ENCODE measurements at places on chromosomes 7 and 10.

GRCh38 chr7:82594665-82595064 lies 151.1 kb upstream of the CACNA2D1 start:
- DNase-seq = no peak

- no peak for DNase-seq
Observed at GRCh38 chr7:117489911-117490310, 10.1 kb downstream of the CFTR start.

- no peak for DNase-seq
Observed at GRCh38 chr7:39753823-39754325, 130.5 kb downstream of the RALA start.

DNA sequence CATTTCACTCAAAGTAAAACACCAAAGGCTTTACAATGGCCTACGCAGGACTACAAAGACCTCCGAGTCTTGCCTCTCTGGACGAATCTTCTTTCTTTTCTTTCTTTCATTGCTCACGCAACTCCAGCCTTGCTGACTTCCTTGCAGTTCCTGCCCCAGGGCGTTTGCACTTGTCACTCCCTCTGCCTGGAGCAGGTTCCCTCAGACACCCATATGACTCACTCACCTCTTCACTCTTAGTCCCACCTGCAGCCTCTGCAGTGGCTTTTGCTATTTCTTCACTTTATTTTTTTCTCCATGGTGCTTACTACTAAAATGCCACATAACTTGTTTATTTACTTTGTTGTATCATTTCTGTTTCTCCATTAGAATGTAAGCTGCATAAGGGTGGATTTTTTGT lies 33.1 kb downstream of the GHRHR start:
- DNase-seq = no peak

DNA sequence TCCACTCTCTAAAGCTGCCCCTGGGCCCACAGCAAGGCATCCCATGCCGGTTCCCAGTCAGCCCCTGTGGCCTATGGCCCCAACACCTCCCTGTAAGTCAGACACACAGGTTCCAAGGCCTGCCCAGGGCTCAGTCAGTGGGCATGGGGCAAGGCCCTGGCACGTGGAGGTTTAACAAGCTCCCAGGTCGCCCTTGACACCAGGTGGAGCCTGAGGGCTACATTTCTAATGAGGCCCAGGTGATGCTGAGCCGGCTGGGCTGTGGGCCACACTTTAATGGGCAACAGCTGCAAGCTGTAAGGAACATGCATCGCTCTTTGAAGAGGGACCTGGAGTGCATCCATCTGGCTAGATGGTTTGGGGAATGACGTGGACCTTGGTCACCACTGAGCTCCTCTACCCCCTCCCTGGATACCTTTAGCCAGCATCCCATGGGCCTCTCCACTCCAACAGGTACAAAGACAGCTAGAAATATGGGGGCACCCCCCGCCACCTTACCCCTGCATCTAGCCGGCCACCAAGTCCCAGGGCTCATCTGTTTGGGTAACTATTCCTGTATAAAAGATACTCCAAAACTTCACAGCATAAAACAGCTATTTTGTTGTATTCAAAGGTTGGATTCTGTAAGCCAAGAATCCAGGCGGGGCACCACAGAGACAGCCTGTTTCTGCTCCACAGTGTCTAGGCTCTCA lies 122.5 kb downstream of the OAT start:
- DNase-seq = no peak

- no peak for DNase-seq
Observed at GRCh38 chr7:51029131-51029530, 246.4 kb upstream of the GRB10 start.

- no peak for DNase-seq
Observed at GRCh38 chr10:97538411-97538810, 34.2 kb upstream of the ANKRD2 start.

GRCh38 chr7:36896956-36897590 lies 172.8 kb upstream of the AOAH start:
- no peak for DNase-seq

- no peak for DNase-seq
Observed at GRCh38 chr7:94228223-94228622, 166.5 kb upstream of the COL1A2 start.

- DNase-seq = no peak
Observed at GRCh38 chr7:158924956-158925355, 68.6 kb downstream of the DYNC2I1 start.

DNA sequence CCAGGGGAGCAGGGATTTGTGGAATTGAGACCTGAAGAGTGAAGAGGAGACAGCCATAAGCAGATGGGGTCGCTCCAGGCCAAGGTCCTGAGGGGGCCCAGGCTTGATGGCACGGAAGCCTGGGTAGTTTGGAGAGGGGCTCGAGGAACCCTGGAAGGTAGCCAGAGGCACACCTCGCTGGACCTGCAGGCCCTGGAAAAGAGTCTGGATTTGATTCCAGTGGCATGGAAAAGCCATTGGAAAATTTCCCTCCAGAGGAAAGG lies 31.8 kb downstream of the CXCL12 start:
- DNase-seq = no peak

- peak; percentile 51 for DNase-seq
Observed at GRCh38 chr7:129829737-129830631, 122.8 kb downstream of the UBE2H start.

- no peak for DNase-seq
Observed at GRCh38 chr10:127306479-127306878, 110.1 kb upstream of the INSYN2A start.

DNA sequence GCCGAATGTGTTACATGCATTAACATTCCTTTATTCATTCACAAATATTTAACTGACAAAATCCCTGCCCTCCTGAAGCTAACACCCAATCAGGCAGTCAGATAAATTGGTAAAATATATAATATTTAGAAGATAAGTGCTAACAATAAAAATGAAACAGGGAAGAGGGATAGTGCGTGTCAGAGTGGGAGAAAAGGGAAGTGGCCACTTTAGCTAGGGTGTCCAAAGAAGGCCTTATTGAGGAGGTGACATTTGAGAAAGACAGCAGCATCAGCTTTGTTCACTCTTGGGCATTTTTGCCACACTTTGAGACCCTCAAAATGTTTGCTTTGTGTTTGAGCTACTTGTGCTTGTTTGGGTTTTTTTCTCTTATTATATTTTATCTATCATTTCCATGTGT lies 317.8 kb downstream of the SNX13 start:
- no peak for DNase-seq

- DNase-seq = no peak
Observed at GRCh38 chr10:71882813-71883659, 32.0 kb upstream of the PSAP start.

- DNase-seq = no peak
Observed at GRCh38 chr10:4802711-4803487, 23.1 kb upstream of the AKR1E2 start.

GRCh38 chr10:75634947-75635346 lies 203.5 kb downstream of the LRMDA start:
- DNase-seq = no peak

- DNase-seq = peak; percentile 66
Observed at GRCh38 chr7:38374507-38374906, 101.1 kb upstream of the TARP start.

DNA sequence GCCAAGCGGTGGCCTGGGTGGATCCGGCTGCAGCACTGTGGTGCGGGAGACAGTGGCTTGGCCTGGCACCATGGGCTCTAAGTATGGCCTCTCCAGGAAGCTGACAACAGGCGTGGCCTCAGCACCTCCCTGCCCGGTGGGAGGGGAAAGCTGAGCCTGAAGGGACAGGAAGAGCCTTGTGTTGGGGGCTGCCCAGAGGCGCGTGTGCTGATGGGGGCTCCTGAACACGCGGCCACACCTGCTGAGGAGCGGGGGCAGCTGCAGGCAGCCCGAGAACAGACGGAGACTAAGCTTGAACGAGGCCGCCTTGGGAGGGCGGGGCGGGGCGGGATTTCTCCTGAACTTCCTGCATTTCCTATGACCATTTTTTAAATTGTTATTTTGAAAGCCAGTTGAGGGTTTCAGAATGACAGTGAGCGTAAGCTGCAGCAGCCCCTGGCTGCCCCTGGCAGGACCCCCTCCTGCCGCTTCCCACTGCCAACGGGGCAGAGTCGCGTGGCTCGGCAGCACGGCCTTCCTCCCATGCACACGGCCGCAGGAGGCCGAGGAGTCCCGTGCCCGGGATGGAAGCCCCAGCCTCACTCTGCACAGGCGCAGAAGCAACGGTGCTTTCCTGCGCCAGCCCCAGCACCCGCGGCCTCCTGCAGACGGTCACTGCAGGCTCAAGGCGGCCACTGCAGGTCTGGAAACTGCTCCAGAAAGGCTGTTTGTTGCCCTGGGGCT lies 43.2 kb downstream of the DPYSL4 start:
- DNase-seq = peak; percentile 46

GRCh38 chr7:73992101-73992562 lies 35.8 kb upstream of the ELN start:
- DNase-seq = no peak

DNA sequence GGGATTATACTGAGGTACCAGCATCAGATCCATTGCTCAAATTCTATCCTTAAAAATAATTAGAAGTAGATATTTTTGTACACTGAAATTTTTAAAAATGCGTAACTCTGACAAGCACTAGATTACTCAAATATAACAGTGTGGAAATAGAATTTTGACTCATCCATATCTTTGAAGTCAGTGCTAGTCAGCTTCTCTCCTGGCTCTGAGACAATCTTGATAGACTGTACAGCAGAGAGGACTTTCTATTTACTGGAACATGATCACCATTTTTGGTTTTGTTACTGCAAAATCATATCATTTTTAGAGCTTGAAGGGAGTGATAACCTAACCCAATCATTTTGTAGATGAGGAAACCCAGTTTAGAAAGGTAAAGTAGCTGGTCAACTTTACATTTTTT lies 195.0 kb downstream of the MTERF1 start:
- no peak for DNase-seq

DNA sequence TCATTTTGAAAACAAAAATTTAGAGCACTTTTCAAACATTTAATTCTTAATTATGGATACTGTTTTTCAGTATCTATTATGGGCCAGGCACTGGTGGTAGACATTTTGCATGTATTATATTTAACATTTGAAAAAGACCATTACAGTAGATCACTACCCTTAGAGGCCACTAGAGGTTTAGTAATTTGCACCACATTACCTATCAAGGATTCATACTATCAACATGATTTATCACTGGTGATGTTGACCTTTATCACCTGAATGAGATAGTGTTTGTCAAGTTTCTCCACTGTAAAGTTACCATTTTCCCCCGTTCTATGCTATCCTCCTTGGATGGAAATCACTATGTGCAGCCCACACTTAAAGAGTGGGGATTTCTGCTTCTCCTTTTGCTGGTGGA lies 4.4 kb upstream of the SNX13 start:
- DNase-seq = no peak

DNA sequence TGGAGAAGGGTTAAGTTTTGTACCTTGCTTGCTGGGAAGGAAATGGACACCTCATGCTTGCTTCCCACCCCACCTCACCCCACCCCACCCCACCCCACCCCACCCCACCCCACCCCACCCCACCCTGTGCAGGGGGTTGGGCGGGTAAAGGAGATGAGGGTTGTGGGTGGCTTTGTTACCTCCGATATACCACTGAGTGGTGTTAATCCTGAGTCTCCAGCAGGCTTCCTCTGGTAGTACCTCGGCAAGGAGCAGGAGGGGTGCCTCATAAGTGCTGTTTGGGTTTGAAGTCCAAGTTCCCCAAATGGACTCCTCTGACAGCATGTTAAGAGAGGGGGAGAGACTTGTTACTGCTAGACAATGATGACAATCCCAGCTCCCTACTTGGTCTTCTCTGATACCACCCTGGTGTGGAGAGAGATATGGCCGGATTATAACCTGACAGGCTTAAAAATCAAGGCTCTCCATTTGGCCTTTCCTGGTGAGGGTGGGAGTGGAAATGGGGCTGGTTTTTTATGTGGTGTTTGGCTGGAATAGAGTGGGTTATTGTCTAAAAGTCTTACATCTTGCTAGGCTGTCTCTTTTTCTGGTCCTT lies 11.7 kb downstream of the SAMD8 start:
- DNase-seq = no peak

Measured in naive thymus-derived CD8-positive, alpha-beta T cell (primary cell).